ENCODE measurements at places on chromosomes 7 and 10.

DNA sequence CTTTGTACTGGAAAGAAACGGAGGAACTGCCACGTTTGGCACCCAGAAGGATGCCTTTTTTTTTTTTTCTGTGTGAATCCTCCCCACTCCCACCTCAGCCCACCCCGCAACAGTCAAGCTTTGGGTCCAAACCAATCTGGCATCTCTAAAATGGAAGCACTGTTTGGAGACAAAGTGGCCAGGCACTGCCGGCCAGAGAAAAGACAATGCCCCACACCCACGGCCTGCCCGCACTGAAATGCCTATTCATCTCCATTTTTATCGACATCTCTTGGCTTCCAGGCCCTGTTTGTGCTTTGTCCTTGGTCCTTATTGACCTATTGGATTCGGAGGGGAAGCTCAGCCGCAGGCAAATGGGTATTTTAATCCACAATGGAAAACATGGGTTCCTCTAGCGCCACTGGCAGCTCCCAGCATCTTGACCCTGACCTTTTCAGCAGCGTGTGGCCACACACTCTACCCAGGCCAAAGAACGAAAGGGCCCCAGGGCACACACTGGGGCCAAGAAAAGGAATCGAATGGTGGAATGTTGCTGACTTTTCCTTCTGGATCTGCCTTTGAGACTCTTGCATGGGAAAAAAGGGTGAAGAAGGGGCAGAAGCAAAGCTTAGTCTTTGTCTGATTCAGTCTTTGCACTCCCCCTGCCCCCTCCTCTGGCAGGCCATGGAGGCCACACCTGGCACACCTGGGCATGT lies 162.6 kb upstream of the CDCA7L start:
- DNase-seq = no peak

DNA sequence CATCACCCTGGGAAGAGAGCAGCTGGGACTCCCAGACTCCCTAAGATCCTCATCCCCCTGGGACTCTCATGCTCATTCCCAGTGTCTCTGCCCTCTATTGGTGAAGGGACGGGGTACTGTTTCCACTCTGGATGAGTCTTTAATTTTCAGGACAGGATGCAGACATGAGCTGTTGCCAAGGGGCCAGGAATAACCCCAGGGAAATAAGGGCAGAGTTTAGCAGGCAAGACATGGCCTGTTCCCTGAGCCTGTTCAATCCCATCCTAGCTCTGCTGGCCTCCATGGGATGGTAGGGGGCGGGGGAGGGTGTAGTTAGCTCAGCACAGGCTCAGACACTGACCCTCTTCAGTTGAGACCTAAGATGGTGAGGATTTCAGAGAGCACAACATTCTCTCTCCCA lies 14.0 kb downstream of the C10orf105 start:
- no peak for DNase-seq

- DNase-seq = no peak
Measured at GRCh38 chr7:82114237-82114636, 329.3 kb downstream of the CACNA2D1 start.

GRCh38 chr7:11638011-11638774 lies 193.8 kb downstream of the THSD7A start:
- no peak for DNase-seq

- DNase-seq = no peak
Measured at GRCh38 chr10:113853578-113854012, 287 bp downstream of the DCLRE1A start.

- no peak for DNase-seq
Measured at GRCh38 chr7:137454246-137454724, 110.8 kb upstream of the PTN start.

- peak; percentile 2 for DNase-seq
Measured at GRCh38 chr7:2687338-2687869, 598 bp upstream of the AMZ1 start.

GRCh38 chr10:124694481-124695220 lies 49.5 kb downstream of the FAM53B start:
- no peak for DNase-seq

- DNase-seq = peak; percentile 42
Measured at GRCh38 chr10:101301111-101301731, 52.7 kb upstream of the BTRC start.

DNA sequence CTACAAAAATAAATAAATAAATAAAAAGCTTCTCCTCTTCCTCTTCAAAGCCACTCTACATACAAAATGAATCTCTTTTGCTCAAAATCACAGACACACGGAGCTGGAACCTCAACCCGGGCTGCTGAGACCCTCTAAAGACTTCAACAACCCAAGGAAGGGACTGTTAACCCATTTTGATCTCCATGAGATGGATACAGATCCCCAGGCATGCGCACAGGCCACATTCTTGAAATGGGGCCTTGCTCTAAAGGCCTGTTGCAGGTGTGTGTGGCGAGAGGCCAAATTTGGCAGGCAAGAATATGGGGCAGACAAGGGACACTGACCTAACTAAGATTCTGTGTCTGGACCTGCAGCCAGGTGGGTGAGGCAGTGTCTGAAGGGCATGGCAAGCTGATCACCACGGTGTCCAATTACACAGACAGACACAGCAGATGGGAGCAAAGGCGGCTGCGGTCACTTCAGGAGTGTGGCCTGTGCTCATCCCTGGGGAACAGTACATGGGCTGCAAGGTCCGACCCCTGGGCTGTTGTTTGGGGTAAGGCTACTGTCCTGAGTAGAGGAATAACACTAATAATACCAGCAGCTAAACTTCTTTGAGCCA lies 219.8 kb downstream of the HECW1 start:
- DNase-seq = no peak

GRCh38 chr7:129571201-129571600 lies 40.3 kb upstream of the NRF1 start:
- DNase-seq = no peak

Measured in CD4-positive, alpha-beta T cell treated with Interleukin-17A for 4 hours (primary cell).